ENCODE measurements at places on chromosomes 5 and 9.

DNA sequence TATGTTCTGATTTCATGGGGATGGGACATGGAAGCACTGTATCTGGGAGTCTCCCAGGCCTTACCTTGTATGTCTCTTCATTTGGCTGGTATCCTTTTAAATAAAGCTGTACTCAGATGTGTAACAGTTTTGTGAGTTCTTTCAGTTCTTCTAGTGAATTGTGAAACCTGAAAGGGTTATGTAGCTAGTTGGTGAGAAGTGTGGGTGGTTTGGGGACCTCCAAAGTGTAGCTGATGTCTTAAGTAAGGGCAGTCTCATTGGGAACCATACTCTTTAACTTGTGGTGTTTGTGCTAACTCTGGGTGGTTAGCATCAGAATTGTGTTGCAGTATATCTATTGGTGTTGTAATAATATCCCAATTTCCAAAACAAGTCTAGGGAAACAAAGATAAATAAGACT is 166.9 kb upstream of the CCNH start:
- DNase-seq: no peak

GRCh38 chr5:1400211-1400855 is 44.9 kb downstream of the SLC6A3 start:
- no peak for DNase-seq

GRCh38 chr9:26339796-26340195 is 552.8 kb downstream of the CAAP1 start:
- no peak for DNase-seq

GRCh38 chr9:123795336-123795735 is 134.6 kb downstream of the DENND1A start:
- DNase-seq: no peak

- peak; percentile 85 for DNase-seq
These were observed 434 bp downstream of the GLRX start for GRCh38 chr5:95822043-95822541.

DNA sequence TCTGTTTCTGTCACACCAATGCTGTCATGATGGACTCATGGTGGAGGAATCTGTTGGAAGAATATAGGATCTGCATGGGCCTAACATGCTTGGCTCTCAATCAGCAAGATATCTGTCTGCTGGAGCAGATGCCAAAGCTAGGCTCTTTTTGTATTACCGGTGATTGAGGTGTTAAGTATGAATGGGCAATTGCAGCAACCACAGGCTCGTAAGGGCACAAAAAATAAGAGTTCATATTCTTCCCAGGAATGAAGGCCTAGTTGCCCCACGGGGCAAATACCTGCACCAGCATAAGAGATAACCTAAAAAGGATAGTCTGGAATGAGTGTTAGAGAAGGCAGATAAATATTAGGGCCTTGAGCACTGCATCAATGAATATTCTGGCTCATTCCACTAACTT is 679.5 kb upstream of the COX7C start:
- no peak for DNase-seq

GRCh38 chr5:30918171-30918570 is 275.3 kb upstream of the CDH6 start:
- no peak for DNase-seq

- DNase-seq: no peak
These were observed 156.3 kb downstream of the PARP8 start for GRCh38 chr5:50822761-50823160.

- DNase-seq: no peak
These were observed at the start of gene NRARP for GRCh38 chr9:137302118-137302448. TSS of gene NRARP (minus strand) at chr9:137302271. CDS start at chr9:137301928, 343 bp downstream.

GRCh38 chr5:111131356-111131755 is 39.2 kb downstream of the WDR36 start:
- DNase-seq: no peak

GRCh38 chr9:130837643-130838042 is 2.6 kb downstream of the ABL1 start:
- DNase-seq: no peak

DNA sequence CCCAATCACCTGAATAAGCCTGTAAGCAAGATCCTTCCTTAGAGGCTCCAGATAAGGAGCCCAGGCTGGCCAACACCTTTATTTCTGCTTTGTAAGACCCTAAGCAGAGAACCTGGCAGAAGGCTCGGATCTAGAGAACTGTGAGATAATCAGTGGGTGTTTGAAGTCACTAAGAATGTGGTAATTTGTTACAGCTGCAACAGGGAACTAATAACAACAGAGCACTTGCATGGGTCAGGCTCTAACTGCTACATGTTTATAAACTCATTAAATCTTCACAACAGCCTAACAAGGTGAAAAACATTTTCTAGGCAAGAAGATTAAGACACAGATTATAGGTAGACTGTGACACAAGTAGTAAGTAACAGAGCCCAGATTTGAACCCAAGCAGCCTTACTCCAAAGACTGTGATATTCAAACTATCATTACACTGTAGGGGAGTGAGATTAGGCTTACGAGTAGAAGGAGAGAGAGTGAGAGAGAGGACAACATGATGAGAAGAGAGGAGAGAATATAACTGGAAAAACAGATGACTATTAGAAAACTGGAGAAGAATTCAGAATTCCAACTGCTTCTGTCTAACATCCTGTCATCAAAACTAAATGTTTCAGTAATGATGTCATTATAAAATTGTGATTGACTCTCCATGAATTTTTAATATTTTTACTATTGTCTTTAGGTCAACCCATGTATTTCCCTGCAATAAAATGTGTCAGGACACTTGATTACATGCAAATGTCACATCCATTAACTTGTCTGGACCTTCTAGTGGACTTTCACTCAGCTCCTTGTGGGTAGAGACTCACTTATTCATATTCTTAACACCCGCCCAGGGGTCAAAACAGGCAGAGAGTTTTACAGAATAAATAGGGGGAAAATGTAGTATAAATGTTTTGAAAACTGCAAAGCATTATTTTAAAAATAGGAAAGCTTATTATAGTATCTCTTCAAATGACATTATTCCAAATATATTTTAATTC is 290.9 kb upstream of the RGMB start:
- DNase-seq: no peak

DNA sequence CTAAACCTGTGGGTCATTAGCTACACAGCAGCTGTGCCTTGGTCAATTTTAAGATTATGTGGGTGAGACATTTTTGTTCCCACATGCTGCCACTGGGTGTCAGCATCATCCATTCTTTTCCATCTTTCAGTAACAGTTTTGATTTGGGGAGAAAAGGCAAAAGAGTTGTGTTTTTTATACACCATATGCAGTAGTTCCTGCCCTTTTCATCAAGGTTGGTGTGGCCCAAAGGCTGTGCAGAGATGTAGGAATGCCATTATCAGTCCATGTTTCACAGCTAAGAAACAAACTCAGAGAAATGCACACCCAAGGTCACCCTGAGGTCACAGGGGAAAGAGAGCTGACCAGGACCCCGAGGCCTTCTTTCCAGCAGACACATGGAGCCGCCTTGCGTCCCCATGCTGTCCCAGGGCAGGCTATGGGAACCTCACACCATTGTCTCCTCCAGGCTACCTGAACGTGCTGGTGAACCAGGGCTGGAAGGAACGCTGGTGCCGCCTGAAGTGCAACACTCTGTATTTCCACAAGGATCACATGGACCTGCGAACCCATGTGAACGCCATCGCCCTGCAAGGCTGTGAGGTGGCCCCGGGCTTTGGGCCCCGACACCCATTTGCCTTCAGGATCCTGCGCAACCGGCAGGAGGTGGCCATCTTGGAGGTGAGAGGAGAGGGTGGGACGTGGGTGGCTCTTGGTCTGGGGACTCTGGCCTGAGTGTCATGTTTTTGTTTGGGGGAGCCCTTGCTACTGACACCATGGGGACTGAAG is 27.8 kb upstream of the GRPEL2 start:
- DNase-seq: peak; percentile 43

- no peak for DNase-seq
These were observed 188.8 kb downstream of the FBN2 start for GRCh38 chr5:128349044-128349858.

DNA sequence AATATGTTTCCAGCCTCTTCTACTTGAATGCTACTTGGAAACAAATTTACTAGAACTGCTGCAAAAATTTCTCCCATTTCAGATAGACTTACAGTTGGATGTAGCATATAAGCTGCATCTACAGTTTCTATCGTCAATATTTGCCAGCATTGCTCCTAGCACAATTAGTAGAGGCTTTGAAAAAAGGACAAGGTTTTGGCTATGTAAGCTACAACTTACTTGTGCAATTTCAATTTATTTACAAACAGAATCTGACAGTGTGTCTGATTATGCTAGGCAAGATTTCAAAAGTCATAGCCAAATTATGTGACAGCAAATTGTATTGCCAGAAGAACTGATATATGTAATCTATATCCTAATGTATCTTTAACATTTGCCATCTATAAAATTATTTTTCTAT is 628.4 kb upstream of the FAM174A start:
- no peak for DNase-seq

DNA sequence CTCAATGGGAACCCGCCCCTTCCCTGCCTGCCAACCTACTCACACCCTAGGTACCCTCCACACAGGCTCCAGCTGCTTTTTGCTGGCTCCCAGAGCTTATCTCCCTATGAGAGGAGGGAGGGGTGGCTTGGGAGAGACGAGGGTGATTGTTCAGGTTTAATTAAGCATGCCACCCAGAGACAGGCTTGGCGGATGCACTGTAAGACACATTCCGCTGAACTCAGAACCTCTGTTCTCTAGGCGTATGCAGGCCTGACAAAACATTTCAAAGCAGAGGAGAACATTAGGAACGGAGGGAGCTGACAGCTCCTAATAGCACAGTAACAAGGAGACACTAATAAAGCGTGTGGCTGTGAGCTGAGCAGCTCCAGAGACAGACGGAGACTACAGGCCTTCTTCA is 80.1 kb downstream of the TRIM32 start:
- DNase-seq: no peak

All from kidney (tissue), 22 donors.